Activated CD8-positive, alpha-beta memory T cell treated with anti-CD3 and anti-CD28 coated beads, Interleukin-2, amount 50 U/mL, for 48 hours (primary cell): ENCODE measurements at places on chromosomes 1 and 21.
A peak's percentile ranks its signal among the peaks of the same experiment; 100 is the strongest.

GRCh38 chr1:225813214-225813964, 3.5 kb downstream of the EPHX1 start:
- DNase-seq = no peak

DNA sequence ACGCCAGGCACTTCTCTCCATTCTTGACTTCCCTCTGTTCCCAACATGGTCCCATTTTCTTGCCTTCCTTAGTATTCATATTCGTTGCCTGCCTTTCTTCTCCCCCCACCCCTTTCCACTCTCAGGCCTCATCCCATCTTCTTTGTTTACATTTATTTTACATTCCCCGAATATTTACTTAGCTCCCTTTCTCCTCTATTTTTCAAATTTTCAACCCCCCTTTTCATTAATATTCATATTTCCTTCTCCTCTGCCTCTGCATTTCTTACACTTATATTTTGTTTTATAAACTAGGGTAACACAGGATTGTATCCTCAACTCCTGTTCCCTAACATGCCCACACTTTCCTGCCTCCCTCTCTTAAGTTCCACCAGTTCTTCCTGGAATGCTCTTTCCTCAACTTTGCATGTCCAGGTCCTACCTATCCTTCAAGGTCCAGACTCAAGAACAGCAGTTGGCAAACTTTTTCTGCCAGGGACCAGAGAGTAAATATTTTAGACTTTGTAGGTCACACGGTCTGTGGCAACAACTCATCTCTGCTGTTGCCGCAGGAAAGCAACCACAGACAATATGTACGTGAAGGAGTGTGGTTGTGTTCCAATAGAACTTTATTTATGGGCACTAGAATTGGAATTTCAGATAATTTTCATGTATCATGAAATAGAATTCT, 29.8 kb upstream of the A3GALT2 start:
- DNase-seq = no peak

- DNase-seq = no peak
Observed at GRCh38 chr1:198677027-198677426, 38.2 kb downstream of the PTPRC start.

GRCh38 chr21:44318489-44319285, 18.8 kb downstream of the PFKL start:
- DNase-seq = no peak

DNA sequence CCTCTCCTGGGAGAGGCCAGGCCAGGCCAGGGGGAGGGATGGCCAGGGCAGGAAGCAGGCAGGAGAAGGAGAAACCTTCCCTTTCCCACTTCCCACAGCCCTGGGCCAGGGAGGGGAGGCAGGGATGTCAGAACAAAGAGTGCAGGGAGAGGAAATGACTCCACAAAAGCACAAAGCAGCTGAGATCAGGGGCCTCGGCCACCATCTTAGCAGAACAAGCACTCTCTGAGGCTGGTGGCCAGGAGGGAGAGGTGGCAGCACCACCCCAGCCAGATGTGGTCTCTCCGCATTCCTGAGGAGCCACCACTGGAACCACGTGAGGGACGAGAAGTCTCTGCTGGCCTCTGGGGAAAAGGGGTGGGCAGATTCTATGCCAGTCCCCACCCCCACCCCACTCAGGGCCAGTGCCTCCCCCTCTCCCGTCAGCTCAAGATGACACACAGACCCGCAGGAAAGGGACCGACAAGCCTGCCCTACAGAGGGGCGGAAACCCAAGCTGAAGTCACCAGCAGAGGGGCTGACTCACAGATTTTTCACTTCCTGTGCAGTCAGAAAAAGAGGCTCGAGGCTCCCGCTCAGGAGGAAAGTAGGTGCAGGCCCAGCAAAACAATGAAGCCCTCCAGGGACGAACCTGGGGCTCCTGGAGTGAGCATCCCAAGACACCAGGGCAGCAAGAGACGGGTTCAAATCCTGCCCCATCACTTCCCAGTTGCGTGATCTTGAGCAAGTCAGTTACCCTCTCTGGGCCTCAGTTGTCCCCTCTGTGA, 24.1 kb upstream of the ALDH4A1 start:
- DNase-seq = peak; percentile 88

DNA sequence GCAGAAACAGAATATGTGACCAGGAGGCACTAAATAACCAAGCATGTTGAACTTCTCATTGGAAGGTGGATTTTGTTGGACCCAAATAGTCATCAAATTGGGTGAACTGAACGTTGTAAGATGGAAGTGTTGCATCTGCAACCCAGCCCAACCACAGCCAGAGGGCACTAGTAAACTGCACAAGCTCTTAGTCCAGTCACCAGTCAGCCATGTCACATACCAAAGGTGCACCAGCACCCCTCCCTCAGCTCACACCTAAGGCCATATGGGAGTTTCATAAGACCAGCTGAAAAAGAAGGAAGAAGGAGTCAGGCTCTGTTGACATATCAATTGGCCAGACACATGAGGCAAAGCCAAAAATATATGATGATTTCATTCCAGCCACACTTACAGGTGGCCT, 481.7 kb upstream of the NR5A2 start:
- DNase-seq = no peak

- no peak for DNase-seq
Observed at GRCh38 chr21:41713495-41714281, 53.2 kb downstream of the RIPK4 start.

- DNase-seq = no peak
Observed at GRCh38 chr1:179761296-179761695, 18.2 kb downstream of the FAM163A start.

DNA sequence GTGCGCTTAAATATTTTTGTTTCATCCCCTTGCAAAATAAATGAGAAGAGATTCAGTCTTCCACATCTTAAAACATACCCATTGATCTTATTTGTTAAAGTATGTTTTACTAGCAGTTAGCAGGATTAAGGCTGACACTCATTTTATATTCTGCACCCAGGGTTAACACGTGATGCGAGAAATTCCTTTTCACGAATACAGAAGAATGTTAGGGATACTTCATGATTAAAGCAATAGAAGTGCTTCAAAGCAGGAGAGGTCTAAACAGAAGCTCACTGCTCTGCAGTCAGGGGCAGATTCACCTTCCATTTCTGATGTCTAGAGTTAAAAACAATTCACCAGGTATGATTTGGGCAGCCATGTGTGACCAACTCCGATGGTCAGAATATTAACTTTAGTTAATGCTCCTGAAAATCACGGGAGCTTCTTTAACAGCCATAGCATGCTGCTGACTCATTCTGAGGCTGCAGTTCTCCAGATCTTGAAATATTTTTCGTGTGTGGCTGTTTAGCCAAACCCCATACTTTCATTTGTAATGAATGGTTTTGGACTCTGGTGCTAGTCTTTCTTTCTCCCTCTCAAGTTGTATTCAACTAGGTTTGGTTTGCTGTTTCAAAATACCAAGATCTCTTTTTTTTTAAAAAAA, 19.7 kb downstream of the BCAR3 start:
- DNase-seq = no peak

GRCh38 chr1:12406211-12407021, 176.6 kb downstream of the VPS13D start:
- DNase-seq = no peak
